ENCODE measurements at places on chromosomes 6 and 20.

DNA sequence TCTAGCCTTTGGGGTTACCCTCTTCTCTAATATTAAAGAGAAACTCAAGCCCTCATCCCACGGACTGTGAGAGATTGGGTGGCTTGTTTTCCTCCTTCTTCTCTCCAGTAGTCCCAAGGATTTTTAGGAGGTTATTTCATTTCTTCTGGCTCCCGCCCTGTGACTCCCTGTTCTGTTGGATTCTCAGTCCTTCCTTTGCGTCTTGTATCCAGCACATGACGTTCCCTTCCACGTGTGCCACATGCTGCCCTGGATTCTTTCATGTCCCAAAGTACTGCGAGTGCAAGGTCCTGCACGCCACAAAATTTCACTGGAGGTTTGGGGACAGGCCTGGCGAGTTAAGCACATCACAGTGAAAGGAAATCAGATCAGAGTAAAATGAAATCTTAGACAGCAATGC lies 213.4 kb downstream of the PACRG start:
- no peak for DNase-seq

GRCh38 chr6:48486876-48487275 lies 375.9 kb upstream of the PTCHD4 start:
- DNase-seq: no peak

DNA sequence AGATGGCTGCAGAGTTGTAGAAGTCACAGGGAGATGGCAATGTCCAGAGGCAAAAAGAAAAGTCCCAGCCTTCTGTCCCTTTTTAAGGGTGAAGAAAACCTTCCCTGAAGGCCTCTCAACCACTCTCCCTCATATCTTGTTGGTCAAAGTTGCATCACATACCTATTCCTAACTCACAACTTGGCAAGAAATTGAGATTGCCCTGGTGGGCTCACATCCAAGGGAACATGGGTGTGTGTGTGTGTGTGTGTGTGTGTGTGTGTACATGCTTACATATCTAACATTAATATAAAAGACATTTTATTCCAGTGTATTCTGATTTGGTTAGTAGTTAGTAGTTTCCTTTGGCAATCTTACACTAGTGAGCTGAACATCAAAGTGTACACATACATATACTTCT lies 144.3 kb upstream of the SALL4 start:
- DNase-seq: no peak

DNA sequence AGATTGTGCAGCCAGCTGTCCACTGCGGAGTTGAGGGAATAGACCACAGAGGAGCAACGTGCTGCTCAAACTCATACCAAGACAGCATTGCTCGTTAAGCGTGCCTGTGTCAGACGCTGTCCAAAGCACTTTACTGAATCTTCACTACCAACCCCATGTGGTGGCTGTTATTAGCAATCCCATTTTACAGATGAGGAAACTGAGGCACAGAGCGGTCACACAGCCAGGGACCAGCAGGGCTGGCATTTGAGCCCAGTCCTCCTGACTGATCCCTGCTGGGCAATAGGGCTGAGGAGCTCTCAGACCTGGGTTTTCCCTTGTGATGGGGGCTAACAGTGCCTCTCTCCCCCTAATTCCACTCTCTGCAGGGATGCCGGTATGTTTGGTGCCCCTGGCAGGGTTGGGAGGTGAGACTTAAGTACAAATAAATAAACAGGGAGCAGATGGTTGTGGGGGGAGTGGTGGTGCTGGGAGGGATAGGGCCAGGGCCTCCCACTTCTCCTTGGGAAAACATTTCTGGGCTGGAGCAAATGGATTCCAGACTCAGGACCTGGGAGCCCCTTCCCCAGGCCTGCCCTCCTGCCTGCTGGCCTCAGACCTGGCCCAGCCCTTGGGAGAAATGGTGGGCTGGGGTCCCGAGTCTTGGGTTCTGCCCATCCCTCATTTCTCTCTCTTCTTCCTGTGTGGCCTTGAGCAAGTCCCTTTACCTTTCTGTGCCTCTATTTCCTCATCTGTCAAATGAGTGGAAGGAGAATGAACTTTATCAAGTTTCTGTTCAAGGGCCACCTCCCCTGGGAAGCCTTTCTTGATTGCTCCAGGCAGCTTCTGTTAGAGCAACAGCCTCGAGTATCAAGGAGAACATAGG lies 17.7 kb downstream of the SRXN1 start:
- no peak for DNase-seq

DNA sequence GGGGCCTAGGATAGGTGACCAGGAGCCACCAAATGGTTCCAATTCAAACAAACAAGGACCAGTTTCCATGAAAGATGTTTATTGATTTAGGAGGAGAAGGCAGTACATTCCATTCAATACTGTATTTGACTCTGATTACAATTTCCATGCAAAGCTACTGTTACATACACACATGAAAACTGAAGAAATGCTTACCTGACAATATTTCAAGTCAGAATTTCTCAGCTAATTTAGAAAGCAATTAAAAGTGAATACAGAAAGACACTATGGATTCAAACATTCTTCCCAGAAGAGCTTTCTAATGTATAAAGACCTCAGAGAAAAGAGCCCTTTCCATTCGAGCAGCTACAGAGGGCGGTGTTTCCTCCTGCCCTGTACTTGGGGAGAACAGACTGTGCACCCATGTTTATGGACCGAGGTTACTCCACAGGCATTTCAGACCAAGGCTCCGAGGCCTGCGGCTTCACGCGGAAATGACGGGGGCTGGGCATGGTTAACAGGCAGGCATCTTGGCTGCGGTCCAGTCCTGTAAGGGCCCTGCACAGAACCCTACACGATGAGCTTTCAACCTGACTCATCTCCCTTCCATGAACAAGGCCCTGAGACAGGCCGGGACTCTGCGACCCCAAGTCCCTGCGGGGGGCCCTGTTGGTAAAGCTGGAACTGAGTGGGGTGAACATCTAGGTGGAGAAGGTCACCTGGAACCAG lies 25.7 kb upstream of the TCFL5 start:
- DNase-seq: no peak

GRCh38 chr6:25278261-25278913 lies 787 bp upstream of the CARMIL1 start:
- no peak for DNase-seq

DNA sequence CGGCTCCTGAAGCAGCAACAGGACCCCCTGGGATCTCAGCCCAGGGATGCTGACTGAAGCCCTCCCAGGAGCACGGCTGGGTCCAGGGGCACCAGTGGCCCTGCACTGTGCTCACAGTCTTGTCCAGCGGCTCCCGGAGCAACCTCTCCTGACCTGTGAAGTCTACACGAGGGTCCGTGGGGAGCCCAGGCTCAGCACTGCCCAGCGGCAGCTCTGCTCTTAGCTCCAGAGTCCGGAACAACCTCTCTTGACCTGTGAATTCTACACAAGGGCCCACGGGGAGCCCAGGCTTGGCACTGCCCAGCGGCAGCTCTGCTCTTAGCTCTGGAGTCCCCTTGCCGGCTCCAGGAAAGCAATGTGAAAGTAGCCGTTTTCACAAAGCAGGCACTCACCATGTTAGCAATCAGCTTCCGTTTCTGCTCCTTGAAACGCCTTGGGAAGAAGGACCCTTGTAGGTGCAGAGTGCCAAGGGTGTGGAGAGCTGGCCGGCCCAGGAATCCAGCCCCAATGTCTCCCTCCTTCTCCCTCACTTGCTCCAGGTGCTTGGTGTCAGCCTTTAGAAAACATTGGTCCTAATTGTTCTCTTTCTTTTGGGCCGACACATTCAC lies 310.9 kb downstream of the CDH4 start:
- DNase-seq: no peak

- DNase-seq: no peak
Observed at GRCh38 chr20:58040447-58041290, 187.8 kb downstream of the ANKRD60 start.

DNA sequence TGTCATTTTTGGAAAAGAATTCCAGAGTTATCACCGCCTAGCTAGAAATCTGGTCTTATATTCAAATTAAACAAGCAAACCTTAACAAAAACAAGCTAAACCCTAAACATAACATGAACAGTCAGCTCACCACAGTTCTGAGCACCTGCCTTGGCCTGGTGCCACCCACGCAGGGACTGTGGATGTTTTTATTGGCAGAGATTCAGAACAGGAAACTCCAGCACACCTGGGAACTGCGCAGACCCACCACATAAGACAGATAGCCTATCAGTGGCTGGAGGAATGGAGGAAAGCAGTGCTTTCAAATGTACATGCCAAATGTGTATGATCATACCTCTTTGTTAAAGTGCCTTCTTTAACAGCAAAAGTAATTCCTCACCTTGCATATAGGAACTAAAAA lies 8.9 kb downstream of the SLC16A10 start:
- no peak for DNase-seq

GRCh38 chr6:91387290-91388059 lies 800.6 kb upstream of the MAP3K7 start:
- no peak for DNase-seq

DNA sequence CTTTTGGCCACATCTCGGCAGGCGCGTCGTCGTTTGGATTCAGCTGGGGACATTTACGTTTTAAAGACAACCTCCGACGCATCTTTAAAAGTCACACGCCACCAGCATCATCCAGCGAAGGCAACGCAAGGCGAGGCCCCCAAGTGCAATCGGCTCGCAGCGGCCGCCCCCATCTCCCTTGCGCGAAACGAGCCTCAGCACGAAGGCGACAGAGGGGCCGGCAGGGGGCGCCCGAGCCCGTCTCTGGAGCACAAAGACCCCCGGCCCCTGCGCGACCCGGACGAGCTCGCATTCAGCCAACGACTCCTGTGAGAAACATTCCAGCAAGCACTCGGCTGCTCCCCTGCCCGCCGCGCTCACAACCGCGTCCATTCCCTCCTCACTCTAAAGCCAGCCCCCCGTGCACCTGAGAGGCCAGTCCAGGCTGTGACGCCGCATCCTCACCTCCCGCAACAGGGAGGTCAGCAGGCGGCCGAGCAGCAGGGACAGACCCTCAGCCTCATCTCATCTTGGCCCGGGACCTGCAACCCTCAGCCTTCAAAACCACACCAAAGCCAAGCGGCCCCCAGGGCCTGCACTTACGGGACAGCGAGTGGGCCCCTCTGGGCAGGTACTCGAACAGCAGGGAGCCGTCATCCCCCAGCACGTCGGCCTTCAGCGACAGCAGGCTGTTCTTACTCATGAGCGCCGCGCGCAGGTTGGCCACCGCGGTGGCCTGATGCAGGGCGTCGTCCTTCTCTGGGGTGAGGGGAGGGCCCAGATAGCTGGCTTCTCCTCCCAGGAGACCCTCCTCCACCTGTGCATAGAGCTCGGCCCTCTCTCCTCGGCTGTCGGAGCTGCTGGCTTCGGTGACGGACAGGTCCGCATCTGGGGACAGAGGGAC lies 35.8 kb downstream of the SLC2A4RG start:
- no peak for DNase-seq

DNA sequence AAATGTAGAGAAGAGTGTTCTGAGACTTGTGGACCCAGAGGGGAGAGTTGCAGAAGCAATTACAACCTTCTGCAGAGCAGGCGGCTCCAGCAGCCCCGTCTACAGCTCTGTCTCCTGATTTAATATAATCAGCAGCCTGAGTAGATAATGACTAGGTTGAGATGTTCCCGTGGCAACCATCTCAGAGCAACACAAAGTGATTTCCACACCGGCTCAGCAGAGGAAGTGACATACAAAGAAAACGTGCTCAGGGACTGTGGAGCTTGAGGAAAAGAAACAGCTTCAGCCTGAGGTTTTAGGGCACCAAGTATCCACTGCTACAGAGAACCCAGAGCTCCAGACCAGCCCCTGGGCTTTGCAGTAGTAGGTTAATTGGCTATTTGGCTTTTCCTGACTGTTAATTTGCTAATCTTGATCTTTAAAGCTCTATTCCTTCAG lies 136.4 kb downstream of the MTFR2 start:
- no peak for DNase-seq

DNA sequence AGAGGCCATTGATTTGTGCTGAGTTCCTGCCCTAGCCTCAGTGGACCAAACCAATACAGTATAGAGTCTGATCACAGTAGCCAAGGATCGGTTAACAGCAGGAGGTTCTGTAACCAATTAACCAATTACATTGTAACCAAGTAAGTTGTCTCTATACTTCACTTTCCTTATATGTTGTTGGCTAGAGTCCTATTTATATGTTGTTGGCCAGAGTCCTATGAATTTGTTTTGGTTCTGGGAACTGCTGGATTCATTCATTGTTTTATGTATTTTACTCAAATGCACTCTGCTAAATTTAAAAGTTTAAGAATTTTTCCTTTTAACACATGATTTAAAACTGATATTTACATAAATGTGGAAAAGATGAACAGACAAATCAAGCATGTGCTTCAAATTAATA lies 597.4 kb upstream of the HS3ST5 start:
- DNase-seq: no peak

- no peak for DNase-seq
Observed at GRCh38 chr6:164838068-164838615, 471.3 kb downstream of the C6orf118 start.

DNA sequence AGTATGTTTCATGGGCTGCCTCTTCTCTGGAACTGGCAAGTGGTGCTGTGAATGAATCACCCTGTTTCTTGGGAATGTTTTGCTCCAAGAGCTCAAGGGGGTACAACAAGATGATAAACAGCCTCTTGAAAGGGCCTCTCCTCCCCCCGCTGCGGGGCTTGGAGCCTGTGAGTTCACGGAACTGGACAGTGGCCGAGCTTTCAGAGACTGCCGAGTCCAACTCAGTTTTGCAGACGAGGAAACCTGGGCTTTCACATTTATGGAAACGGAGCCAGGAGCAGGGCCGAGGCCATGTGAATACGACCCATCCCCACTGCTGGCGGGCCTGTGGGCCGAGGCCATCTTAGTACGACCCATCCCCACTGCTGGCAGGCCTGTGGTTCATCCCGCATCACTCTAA lies 18.2 kb upstream of the SRC start:
- DNase-seq: no peak

Data from stimulated activated CD4-positive, alpha-beta T cell treated with anti-CD3 and anti-CD28 coated beads, Interleukin-15, amount 100 ng/mL, for 48 hours (primary cell).